ENCODE measurements at places on chromosomes 6 and 20. TPM values are rescaled to one million over a fixed set of nuclear protein-coding genes. Genes with fewer than 3 reads are reported as not detected.

The IYD gene
- total RNA-seq = 0.69 TPM

The CCHCR1 gene
- total RNA-seq = 13.4 TPM

The ARMH2 gene
- not detected for total RNA-seq

The C20orf144 gene
- total RNA-seq = not detected

The IRF4 gene
- total RNA-seq = not detected

The KCNG1 gene
- 22.8 TPM for total RNA-seq
